ENCODE measurements at places on chromosomes 1 and 21.

DNA sequence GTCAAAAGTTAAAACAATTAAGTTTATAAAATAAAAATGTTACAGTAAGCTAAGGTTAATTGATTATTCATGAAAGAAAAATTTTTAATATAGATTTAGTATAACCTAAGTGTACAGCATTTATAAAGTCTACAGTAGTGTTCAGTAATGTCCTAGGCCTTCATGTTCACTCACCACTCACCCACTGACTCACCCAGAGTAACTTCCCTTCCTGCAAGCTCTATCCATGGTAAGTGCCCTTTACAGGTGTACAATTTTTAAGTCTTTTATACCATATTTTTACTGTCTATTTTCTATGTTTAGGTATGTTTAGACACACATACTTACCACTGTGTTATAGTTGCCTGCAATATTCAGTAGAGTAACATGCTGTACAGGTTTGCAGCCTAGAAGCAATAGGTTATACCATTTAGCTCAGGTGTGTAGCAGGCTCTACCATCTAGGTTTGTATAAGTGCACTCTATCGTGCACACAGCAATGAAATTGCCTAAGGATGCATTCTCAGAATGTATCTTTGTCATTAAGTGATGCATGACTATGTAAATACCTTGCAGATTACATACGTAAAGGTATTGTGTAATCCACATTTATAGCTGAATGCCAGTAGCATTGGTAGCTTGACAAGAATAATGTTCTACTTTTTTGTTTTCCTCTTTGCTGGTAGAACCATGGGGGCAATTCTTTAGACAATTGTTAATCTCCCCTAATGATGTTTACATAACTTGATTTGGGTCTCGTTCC lies 35.7 kb upstream of the GPR88 start:
- no peak for DNase-seq

DNA sequence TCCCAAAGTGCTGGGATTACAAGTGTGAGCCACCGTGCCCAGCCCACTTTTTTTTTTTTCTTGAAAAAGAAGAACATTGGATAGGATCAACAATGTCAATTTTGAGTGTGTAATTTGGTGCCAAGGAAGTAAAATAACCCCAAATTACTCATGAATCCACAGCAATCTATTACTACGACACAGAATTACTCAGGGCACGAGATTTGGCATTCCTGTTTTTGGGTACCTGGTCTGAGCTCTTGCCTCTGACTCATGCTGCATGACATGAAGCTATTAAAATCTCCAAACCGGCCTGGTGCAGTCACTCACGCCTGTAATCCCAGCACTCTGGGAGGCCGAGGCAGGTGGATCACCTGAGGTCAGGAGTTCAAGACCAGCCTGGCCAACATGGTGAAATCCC lies 10.4 kb downstream of the RNF19B start:
- no peak for DNase-seq

DNA sequence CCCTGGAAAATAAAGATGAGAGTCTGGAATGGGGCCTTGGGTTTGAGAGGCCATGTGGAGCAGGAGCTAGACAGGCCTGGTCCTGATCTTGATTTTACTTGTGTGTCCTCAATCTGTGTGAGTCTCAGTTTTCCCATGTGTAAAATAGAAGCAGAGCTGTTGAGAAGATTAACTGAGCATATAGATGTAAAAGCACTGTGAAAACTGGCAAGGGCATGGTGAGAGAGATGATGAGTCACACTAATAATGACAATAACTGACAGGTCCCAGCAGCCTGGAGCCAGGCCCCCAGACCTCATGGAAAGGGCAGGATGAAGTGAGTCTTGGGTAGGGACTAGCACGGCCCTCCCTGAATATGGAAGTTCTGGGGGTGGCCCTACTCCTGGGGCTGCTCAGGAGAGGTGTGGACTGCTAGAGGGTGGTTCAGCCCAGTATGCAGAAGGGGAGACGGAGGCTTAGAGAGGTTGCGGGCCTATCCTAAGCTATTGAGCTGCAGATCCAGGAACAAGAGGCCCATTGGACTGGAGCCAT lies 2.8 kb upstream of the AHDC1 start:
- DNase-seq = no peak

- DNase-seq = no peak
These were observed 21.4 kb downstream of the PEA15 start for GRCh38 chr1:160226623-160227022.

GRCh38 chr1:26999440-26999987 lies 6.0 kb downstream of the TRNP1 start:
- no peak for DNase-seq

DNA sequence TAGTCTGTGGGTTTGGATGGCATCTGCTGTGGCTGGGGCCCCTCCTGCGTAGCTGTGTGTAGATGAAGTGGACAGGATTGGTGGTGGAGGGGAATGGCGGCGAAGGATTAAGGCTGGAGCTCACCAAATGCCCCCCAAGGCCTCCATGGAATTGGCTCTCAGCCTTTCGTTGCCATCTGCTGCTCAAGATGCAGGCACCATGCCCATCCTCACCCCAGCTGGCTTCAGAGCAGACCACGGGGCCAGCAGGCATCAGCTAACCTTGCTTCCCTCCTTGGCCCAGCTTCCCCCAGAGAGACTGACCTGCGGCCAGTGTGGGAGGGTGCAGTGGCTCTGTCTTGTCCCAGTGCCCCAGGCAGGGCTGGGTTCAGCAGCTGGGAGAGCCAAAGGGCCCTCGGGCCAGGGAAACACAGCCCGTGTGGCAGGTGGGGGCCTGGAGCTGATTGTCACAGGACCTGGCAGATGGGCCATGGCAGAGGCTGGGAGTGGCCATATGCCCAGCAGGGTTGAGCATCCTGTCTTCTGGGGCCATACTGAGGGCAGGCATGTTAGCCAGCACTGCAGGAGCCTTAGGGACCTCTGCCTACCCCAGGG lies 66.8 kb upstream of the ACTL8 start:
- no peak for DNase-seq
